Peyer's patch (tissue), 4 donors: ENCODE measurements at places on chromosomes 6 and 20. TPM values are rescaled to one million over a fixed set of nuclear protein-coding genes. Genes with fewer than 3 reads are reported as not detected.

Gene EYS
- total RNA-seq, result 0.35 TPM

DNA sequence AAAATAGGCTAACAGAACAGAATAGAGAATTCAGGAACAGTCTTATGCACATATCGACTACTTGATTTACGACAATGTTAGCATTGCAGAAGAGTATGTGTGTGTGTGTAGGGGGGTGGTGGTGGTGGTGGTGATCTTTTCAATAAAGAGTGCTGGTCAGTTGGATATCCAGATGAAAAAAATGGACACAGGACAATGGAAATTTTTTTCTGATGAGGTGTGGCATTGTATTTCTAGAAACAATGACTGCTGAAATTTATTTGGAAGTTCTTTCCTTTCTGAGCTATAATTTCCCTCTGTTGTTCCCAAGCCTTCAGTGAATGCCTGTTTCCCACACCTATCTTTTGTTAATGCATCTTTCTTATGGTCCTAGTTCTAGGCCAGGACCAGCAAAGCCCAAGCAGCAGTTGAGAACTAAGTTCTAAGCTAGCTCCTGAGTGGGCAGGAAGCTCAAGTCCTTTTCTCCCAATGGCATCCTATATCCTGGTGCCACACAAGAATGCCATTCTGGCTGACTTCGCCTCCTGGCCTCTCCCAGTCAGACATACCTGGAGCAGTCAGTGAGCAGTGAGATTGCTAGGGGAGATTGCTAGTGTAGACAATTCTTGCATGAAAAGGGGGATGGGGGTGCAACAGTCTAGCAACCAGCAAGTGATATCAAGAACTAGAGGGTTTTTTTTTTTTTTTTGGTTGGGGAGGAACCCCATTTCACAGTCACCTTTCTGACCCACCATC lies 1.2 kb upstream of the TOX2 start:
- no peaks in the 10 kb centered on the region for H3K4me1 ChIP-seq
- no peaks in the 10 kb centered on the region for H3K36me3 ChIP-seq
- H3K27ac ChIP-seq, result no peak overlapping the region
- no peaks in the 10 kb centered on the region for H3K27me3 ChIP-seq
- H3K4me3 ChIP-seq, result no peak overlapping the region

- H3K27me3 ChIP-seq, result no peaks in the 10 kb centered on the region
- H3K36me3 ChIP-seq, result no peaks in the 10 kb centered on the region
- no peak overlapping the region for H3K27ac ChIP-seq
- H3K4me3 ChIP-seq, result no peak overlapping the region
- no peaks in the 10 kb centered on the region for H3K4me1 ChIP-seq
These were observed 101.8 kb downstream of the TNFAIP3 start for GRCh38 chr6:137968901-137969300.

GRCh38 chr6:131730264-131730663 lies 19.4 kb upstream of the CTAGE9 start:
- no peaks in the 10 kb centered on the region for H3K4me1 ChIP-seq
- H3K4me3 ChIP-seq, result no peak overlapping the region
- H3K27ac ChIP-seq, result no peak overlapping the region

GRCh38 chr20:32970115-32970972 lies 33.9 kb downstream of the SUN5 start:
- no peak overlapping the region for H3K4me3 ChIP-seq
- no peaks in the 10 kb centered on the region for H3K36me3 ChIP-seq
- DNase-seq, result no peak
- H3K27ac ChIP-seq, result peak overlapping the region; percentile 65
- no peaks in the 10 kb centered on the region for H3K27me3 ChIP-seq

Gene HTR1B
- not detected for total RNA-seq

GRCh38 chr6:169577236-169577635 lies 124.6 kb downstream of the WDR27 start:
- no peak overlapping the region for H3K27ac ChIP-seq
- no peak overlapping the region for H3K4me3 ChIP-seq
- H3K27me3 ChIP-seq, result no peaks in the 10 kb centered on the region
- no peak for DNase-seq
- no peaks in the 10 kb centered on the region for H3K4me1 ChIP-seq
- H3K36me3 ChIP-seq, result no peaks in the 10 kb centered on the region

- H3K27ac ChIP-seq, result no peak overlapping the region
- no peaks in the 10 kb centered on the region for H3K4me1 ChIP-seq
- H3K4me3 ChIP-seq, result no peak overlapping the region
- H3K36me3 ChIP-seq, result no peaks in the 10 kb centered on the region
- no peaks in the 10 kb centered on the region for H3K27me3 ChIP-seq
These were observed 51.4 kb downstream of the SULF2 start for GRCh38 chr20:47733892-47734291.

DNA sequence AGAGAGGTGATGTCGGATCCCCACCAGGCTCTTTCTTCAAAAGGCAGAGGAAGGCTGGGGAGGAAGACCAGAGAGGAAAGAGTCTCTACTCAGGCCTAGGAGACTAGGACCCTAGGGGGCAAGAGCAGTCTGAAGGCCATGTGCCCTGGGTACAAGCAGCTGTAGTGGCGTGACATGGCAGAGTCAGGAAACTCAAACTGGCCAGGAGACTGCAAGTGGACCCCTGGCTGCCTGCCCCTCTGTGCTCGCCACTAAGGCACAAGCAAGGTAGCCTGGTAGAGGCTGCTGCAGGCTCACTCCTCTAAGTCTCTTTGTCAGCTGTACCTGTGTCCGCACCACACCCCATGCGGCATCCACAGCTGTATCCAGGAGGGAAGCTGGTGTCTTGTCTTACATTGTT lies 19.9 kb downstream of the CST9L start:
- H3K36me3 ChIP-seq, result no peaks in the 10 kb centered on the region
- H3K4me1 ChIP-seq, result no peaks in the 10 kb centered on the region
- H3K27ac ChIP-seq, result no peak overlapping the region
- H3K27me3 ChIP-seq, result no peaks in the 10 kb centered on the region

- no peaks in the 10 kb centered on the region for H3K27me3 ChIP-seq
- H3K4me1 ChIP-seq, result no peaks in the 10 kb centered on the region
- no peaks in the 10 kb centered on the region for H3K36me3 ChIP-seq
- H3K4me3 ChIP-seq, result no peak overlapping the region
- H3K27ac ChIP-seq, result no peak overlapping the region
These were observed 50.9 kb upstream of the FAM184A start for GRCh38 chr6:119129148-119129967.

Gene RIPOR3
- total RNA-seq, result 8.2 TPM

- no peaks in the 10 kb centered on the region for H3K27me3 ChIP-seq
- H3K36me3 ChIP-seq, result no peaks in the 10 kb centered on the region
These were observed 8.1 kb upstream of the ZBP1 start for GRCh38 chr20:57628047-57628961.

DNA sequence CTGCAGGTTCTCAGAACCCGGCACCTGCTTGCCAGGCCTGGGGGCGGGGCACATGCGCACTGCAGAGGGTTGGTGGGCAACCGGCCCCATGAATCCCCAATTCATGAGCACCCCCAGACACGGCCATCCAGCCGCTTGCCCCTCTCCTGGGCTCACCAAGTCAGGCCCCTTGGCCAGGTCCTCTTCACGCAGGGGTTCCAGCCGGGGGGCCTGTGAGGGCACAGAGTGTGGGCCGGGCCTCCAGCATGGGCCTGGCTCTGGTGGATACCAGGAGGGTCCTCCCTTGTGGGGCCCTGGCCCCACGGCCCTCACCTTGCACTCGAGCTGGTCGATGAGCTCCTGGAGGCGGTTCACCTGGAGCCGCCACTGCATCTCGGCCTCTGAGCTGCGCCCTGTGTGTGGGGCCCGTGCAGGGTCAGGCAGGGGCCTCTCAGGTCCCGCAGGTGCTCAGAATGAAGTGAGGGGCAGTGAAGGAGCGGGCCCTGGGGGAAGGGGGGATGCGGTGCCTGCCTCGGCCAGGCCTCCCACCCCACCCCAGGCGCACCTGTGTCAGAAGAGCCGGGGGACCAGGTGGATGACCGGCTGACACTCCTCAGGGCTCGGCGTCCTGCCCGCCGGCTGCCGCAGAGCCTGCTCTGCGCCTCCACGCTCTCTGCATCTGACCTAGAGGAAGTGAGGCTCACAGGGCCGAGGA lies 2.6 kb upstream of the C20orf144 start:
- peaks cover 43% of the 10 kb centered on the region for H3K36me3 ChIP-seq
- no peaks in the 10 kb centered on the region for H3K4me1 ChIP-seq
- peak; percentile 27 for DNase-seq
- no peak overlapping the region for H3K4me3 ChIP-seq
